Thymus (tissue), 14 donors: ENCODE measurements at places on chromosomes 5 and 9.

- no peak overlapping the region for H3K27ac ChIP-seq
- H3K36me3 ChIP-seq, result no peaks in the 10 kb centered on the region
- DNase-seq, result no peak
Measured at GRCh38 chr9:76808636-76809035, 44.4 kb downstream of the PCA3 start.

DNA sequence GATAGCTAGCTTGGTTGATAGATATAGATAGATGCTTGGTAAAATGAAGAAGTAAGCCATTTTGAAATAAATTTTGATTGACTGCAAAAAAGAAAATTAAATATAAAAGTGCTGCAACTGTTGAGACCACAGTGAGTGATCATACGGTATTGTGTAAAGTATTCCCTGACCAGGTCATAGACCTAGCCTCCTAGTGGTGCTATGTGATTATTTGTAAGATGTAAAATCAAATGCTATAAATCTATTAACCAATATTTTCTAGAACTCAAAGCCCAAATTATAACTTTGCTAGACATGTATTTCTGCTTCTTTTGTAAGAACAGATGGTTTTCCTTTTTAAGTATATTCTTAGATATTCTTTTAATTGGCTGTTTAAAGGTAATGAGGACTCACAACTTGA lies 480.2 kb upstream of the PTPRD start:
- no peaks in the 10 kb centered on the region for H3K36me3 ChIP-seq
- no peak overlapping the region for H3K4me3 ChIP-seq
- no peaks in the 10 kb centered on the region for H3K27me3 ChIP-seq
- H3K27ac ChIP-seq, result no peak overlapping the region
- no peaks in the 10 kb centered on the region for H3K4me1 ChIP-seq

- no peaks in the 10 kb centered on the region for H3K36me3 ChIP-seq
- no peak for DNase-seq
- no peak overlapping the region for H3K4me3 ChIP-seq
- no peak overlapping the region for H3K27ac ChIP-seq
- no peaks in the 10 kb centered on the region for H3K4me1 ChIP-seq
- no peaks in the 10 kb centered on the region for H3K27me3 ChIP-seq
Measured at GRCh38 chr5:156052656-156053055, 274.3 kb upstream of the SGCD start.

DNA sequence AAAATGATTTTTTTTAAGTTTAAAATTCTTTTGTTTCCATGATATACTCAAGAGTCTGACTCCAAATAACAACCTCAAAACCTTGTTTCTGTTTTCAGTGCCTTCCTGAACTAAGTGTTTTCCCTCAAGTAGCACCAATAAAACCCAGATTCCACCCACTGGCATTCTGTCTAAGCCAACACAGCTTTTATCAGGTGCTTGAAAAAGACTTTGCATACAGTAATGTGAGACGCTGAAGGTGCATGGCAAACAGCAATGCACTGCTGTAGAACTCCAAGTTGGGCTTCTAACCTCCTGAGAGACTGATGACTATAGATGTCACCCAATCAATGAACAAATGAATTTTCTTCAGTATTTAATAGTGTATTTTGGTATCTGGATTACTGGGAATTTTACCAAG lies 95.7 kb downstream of the NFIB start:
- DNase-seq, result no peak
- H3K27me3 ChIP-seq, result no peaks in the 10 kb centered on the region
- no peak overlapping the region for H3K27ac ChIP-seq
- no peaks in the 10 kb centered on the region for H3K4me1 ChIP-seq

DNA sequence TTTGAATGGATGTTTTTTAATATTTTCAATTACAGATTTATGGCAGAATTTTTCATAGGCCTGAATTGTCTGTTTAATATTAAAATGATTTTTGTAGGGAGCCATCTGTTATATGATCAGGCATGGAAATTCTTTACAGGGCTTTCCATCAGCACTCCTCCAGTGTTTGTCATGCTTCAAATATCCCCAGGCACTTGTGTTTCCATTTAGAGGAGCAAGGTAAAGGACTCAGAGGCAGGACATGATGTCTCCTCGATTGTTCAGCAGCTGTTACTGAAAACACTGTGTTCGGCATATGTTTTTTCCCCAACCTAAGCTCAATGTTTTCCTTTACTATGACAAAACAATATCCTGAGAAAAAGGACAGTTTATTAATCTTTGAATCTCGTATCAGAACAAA lies 172.3 kb upstream of the RFX3 start:
- no peak overlapping the region for H3K4me3 ChIP-seq
- no peaks in the 10 kb centered on the region for H3K27me3 ChIP-seq
- H3K27ac ChIP-seq, result no peak overlapping the region
- DNase-seq, result no peak

- H3K4me1 ChIP-seq, result peaks cover 45% of the 10 kb centered on the region
- H3K27me3 ChIP-seq, result no peaks in the 10 kb centered on the region
- no peak for DNase-seq
- no peaks in the 10 kb centered on the region for H3K36me3 ChIP-seq
- peak overlapping the region; percentile 60 for H3K4me3 ChIP-seq
- peak overlapping the region; percentile 98 for H3K27ac ChIP-seq
Measured at GRCh38 chr5:177425196-177425800, 1.2 kb upstream of the GRK6 start.

DNA sequence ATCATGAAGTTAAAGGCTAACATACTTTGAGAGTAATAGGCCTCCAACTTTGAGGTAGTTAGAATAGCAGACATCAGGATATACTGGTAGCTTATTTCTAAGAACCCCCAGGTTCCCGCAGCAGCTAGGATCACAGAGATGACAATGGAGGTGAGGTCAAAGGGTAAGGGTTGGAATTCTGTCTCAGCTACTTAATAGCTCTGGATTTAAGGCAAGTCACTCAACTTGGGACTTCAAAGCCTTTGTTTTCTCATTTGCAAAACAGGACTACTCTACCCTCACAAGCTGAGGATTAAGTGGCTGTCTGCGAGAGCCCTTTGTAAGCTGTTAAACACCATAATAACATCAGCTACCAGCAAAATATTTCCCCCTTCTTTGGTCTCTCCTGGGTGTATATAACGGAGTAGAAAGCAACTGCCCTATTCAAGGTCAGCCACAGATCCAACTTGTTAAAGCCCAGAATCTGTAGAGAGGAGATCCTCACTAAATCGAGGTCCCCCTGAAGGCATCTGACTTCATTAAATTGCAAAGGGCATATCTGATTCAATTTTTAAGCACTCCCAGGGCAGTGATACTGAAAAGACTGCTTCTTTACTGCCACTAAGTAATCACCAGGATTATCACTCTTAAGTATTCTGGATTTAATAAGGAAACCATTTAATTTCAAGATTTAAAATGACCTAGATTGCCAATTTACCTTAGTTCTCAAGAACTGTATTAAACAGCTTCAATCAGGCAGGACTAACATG lies 104.7 kb downstream of the DCP2 start:
- no peaks in the 10 kb centered on the region for H3K36me3 ChIP-seq
- no peak overlapping the region for H3K4me3 ChIP-seq
- H3K27me3 ChIP-seq, result no peaks in the 10 kb centered on the region
- no peak overlapping the region for H3K27ac ChIP-seq
- no peaks in the 10 kb centered on the region for H3K4me1 ChIP-seq

DNA sequence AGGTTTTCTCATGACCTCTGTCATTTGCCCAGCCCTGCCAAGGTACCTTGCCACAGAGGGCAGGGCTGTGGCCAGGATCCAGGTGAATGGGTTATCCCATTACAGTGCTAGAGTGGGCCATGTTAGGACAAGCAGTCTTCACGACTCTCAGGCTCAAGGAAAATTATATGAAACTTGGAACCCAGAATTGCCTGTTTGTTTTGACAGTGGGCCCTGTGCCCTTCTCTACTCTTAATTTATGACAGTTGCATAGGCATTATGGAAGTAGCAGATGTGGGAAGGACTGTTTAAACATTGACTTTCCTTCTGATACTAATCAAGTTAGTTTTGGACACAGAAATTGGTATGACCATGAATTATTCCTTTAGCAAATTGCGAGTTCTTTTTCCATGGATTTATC lies 41.7 kb downstream of the ITGA2 start:
- no peaks in the 10 kb centered on the region for H3K27me3 ChIP-seq
- no peak overlapping the region for H3K4me3 ChIP-seq
- DNase-seq, result no peak
- H3K4me1 ChIP-seq, result peaks cover 4% of the 10 kb centered on the region

DNA sequence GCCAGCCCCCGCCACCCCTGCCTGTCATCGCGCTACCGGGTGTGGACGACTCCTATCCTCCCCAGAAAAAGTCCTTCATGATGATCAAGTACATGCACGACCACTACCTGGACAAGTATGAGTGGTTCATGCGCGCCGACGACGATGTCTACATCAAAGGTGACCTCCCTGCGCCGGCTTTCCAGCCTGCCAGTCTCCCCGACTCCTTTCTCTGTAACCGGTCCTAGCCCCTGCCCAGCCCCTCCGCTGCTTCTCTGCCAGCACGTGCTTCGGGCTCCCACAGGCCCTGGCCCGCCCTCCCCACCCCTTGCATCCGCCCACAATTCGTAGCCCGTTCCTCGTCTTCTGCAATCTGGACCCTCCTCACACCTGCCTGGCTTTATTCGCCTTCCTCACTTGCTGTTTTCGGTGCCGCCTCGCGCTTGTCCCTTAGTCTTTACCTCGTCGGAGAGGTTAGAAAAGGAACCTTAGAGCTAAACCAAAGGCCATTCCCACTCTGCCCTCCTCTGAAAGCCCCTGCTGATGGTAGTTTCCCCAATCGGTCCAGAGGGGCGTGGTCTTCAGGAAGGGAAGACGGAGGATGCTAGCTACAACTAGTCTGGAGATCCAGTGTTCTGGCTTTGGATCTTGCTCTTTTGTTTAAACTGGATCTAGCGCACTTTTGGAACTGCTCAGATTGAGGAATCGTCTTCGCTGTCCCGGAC lies 1.4 kb downstream of the CHSY3 start:
- H3K36me3 ChIP-seq, result no peaks in the 10 kb centered on the region
- H3K4me1 ChIP-seq, result no peaks in the 10 kb centered on the region
- peaks cover 37% of the 10 kb centered on the region for H3K27me3 ChIP-seq

DNA sequence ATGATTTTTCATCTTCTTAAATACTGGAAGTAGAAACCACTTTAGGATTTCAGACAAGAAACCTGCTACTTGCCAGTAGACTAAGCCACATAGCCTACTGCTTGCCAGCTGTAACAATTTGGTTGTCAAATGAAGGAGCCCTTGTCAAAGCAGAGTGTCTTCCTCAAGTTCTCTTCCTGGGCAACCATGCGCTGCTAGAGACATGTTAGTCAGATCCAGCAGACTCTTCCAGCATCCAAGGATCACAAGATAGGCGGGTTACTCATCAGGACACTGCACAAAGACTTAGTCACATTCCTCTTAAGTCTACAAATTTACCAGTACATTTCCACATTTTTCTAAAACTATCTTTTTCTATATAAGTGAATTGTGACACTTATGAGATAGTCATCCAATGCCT lies 24.4 kb downstream of the SKIC3 start:
- no peaks in the 10 kb centered on the region for H3K27me3 ChIP-seq
- H3K27ac ChIP-seq, result no peak overlapping the region
- H3K36me3 ChIP-seq, result peaks cover 20% of the 10 kb centered on the region
- no peaks in the 10 kb centered on the region for H3K4me1 ChIP-seq
- no peak for DNase-seq
- no peak overlapping the region for H3K4me3 ChIP-seq

DNA sequence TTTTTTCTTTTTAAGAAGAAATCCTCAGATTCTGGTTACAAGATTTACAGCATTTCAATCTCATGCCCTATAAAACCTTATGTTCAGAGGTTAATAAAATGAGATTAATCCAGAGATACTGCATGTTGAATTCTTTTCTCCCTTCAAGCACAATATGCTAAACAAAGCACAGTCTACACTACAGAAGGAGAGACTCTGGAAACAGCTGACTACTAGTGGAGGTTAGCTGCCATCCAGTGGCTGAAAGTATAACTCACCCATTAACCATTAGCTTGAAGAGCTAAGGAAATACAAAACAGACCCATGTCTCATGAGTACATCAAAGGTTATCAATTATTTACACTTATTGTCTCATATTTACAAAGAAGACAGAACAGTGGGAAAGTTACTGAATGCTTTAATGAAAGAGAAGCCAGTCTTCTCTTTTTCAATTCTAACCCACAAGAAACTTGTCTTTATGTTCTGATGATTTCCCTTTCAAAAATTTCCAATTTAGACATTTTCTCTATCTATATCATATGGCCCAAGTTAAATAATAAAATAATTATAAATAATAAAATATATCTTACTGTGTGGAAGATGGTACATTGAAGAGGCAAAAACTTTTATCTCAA lies 12.7 kb upstream of the DNAH5 start:
- no peaks in the 10 kb centered on the region for H3K36me3 ChIP-seq
- no peaks in the 10 kb centered on the region for H3K4me1 ChIP-seq
- H3K27me3 ChIP-seq, result no peaks in the 10 kb centered on the region
- no peak for DNase-seq
- H3K4me3 ChIP-seq, result no peak overlapping the region

- no peak overlapping the region for H3K27ac ChIP-seq
- no peak for DNase-seq
- H3K4me3 ChIP-seq, result no peak overlapping the region
- peaks cover 2% of the 10 kb centered on the region for H3K27me3 ChIP-seq
Measured at GRCh38 chr9:19924080-19924479, 135.2 kb upstream of the SLC24A2 start.

DNA sequence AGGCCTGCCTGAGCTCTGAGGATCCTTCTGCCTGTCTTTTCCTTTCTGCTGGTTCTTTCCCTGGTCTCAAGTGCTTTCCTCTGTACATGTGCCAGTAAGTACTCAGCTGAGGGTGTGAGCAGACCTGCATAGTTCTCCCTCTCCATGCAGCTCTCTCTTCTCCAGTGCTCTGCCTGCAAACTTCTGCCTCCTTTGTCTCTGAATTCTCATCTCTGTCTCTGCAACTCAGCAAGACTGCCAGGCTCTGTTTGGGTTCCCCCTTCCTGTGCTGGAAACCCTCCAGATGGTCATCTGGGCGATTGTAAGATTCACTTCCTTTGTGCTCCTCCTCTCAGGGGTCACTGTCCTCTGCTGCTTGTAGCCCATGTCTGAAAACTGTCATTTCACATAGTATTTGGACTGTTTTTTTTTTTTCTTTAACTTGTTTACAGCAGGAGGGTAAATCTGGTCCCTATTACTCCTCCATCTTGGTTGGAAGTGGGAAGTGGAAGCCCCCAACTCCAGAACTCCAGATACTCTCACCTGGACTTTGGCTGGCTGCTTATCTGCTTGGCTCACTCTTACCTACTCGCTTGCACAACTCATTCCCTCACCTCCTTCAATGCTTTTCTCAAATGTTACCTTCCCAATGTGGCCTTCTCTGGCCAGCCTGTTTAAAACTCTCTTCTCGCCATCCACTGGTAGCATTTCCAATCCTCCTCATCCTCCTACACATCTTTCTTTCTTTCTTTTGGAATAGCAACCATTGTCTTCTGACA lies 175.3 kb upstream of the TBC1D2 start:
- H3K4me3 ChIP-seq, result no peak overlapping the region
- no peaks in the 10 kb centered on the region for H3K4me1 ChIP-seq
- no peaks in the 10 kb centered on the region for H3K36me3 ChIP-seq

GRCh38 chr5:157369507-157369906 lies 90.5 kb upstream of the NIPAL4 start:
- H3K27ac ChIP-seq, result no peak overlapping the region
- no peak overlapping the region for H3K4me3 ChIP-seq
- no peaks in the 10 kb centered on the region for H3K4me1 ChIP-seq
